ENCODE measurements at places on chromosomes 12 and 14. TPM values are rescaled to one million over a fixed set of nuclear protein-coding genes. Genes with fewer than 3 reads are reported as not detected.

The EPYC gene
- not detected for total RNA-seq

GRCh38 chr14:28220391-28220790, 546.2 kb upstream of the FOXG1 start:
- no peak overlapping the region for H3K27ac ChIP-seq
- no peak overlapping the region for H3K4me3 ChIP-seq
- DNase-seq = no peak
- H3K27me3 ChIP-seq = no peaks in the 10 kb centered on the region

DNA sequence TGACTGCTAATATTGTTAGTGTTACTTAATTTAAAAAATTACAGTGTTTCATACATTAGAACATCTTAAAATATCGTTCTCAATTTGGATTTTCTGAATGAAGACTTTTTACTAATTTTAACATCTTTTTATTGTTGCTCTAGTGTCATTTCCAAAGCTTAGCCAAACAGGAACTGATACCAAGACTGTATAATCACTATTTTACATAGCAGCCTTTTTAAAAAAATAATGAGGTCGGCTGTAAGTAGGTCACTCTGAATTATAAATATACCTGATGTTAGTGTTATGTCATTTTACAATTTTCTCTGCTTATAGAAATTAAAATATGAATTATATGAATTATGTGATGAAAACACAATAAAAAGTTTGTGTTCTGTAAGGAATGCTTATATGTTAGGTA, 321.5 kb downstream of the TMEM117 start:
- no peak for DNase-seq
- H3K27ac ChIP-seq = no peak overlapping the region
- H3K27me3 ChIP-seq = no peaks in the 10 kb centered on the region

DNA sequence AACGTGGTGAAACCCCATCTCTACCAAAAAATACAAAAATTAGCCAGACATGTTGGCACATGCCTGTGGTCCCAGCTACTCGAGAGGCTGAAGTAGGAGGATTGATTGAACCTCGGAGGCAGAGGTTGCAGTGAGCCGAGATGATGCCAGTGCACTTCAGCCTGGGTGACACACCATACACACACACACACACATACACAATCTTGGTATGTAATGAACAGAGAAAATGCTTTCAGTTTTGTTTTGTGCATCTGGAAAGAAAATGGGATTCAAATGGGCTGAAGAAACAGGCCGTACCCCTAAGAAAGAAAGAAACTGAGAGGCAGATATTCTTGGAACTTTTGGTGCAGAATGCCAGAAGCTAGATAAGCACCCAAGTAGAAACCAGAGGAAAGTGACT, 107.2 kb downstream of the PDE3A start:
- peak; percentile 36 for DNase-seq
- no peak overlapping the region for H3K4me3 ChIP-seq
- peak overlapping the region; percentile 32 for H3K27ac ChIP-seq
- 0 out of 2 replicates have a peak, but pooled peaks cover 1% of the 10 kb centered on the region for H3K4me1 ChIP-seq
- no peaks in the 10 kb centered on the region for H3K36me3 ChIP-seq
- no peaks in the 10 kb centered on the region for H3K27me3 ChIP-seq

- H3K27ac ChIP-seq = no peak overlapping the region
- H3K4me1 ChIP-seq = peaks cover 7% of the 10 kb centered on the region
- no peaks in the 10 kb centered on the region for H3K36me3 ChIP-seq
- H3K27me3 ChIP-seq = peaks cover 4% of the 10 kb centered on the region
These were observed 85.0 kb downstream of the TBX5 start for GRCh38 chr12:114320968-114321367.

The CCDC177 gene
- not detected for total RNA-seq

DNA sequence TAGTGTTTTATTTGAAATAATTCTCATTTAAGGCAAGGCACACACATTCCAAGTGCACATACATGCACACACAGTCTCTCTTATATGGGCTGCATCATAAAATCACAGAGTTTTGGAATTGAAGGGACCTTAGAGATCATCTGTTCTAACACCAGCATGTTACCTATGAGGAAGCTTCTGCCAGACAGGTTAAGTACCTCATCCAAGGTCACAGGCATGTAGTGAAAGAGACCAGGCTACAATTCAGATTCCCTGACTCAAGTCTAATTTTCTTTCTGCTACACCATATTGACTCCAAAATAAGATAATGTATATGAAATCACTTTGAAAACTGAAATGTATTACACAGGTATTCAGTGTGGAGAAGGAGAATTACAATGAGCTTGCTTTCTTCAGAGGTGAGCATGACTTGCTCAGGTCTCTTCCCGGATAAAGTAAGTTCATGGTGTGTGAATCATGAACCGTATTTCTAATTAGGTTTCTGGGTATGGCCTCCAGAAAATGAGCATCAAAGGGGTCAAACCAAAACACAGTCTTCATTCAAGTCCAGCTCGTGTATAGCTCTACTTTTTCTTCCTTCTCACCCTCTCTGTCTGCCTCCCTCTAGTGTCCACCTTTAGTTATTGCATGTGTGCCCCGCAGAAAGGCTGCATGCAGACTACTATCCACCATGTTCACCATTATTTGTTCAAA, 411.9 kb downstream of the FUT8 start:
- peak; percentile 70 for DNase-seq
- H3K36me3 ChIP-seq = no peaks in the 10 kb centered on the region
- peaks cover 48% of the 10 kb centered on the region for H3K27me3 ChIP-seq
- H3K27ac ChIP-seq = no peak overlapping the region

The LIN7A gene
- 23.9 TPM for total RNA-seq
